NCI-H460 (cell line): ENCODE measurements at places on chromosomes 5 and 9.

GRCh38 chr5:68303038-68303738 is 87.6 kb downstream of the PIK3R1 start:
- no peak for DNase-seq

- DNase-seq = no peak
Observed at GRCh38 chr5:176762489-176762888, 47.9 kb upstream of the UNC5A start.

GRCh38 chr5:125578551-125578950 is 832.1 kb upstream of the ZNF608 start:
- no peak for DNase-seq

GRCh38 chr9:115456515-115456914 is 338.6 kb upstream of the TNC start:
- DNase-seq = no peak

- DNase-seq = no peak
Observed at GRCh38 chr5:81854915-81855314, 104.0 kb upstream of the SSBP2 start.

DNA sequence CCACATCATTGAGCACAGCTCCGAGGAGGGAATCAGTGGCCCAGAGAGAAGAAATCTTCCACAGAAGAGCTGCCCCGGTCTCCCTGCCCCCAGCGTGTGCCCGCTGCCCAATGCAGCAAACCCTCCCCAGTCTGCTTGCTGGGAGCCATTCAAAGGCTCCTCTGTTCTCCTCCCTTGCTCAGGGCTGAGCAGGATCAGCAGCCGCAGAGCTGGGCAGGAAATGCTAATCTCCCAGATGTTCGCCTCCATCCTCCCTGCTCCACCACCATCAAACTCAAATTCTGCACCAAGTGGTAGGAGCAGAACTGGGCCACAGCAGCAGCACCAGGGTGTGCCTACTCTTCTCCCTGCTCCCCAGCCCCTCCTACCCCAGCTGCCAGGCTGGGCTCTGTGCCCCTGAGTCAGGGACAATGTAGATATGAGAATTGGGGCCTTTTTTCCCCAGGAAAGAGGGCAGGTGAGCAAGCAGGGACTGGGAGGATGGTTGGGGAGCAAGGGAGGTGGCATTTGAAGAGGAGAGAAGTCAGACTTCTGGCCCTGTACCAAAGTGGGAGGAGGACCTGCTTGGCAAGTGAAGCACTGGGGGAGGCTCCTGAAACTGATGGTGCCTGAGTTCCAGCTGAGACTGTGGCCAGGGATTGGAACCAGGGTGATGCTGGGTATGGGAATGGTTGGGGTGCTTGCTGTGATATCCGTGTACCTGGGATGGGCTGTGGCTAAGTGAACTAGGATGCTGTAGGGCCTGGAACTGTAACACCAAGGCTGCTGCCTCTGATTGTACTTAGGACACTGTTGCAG is 1.9 kb upstream of the PCDH1 start:
- DNase-seq = no peak

GRCh38 chr5:171865471-171865870 is 79.9 kb downstream of the SMIM23 start:
- no peak for DNase-seq

DNA sequence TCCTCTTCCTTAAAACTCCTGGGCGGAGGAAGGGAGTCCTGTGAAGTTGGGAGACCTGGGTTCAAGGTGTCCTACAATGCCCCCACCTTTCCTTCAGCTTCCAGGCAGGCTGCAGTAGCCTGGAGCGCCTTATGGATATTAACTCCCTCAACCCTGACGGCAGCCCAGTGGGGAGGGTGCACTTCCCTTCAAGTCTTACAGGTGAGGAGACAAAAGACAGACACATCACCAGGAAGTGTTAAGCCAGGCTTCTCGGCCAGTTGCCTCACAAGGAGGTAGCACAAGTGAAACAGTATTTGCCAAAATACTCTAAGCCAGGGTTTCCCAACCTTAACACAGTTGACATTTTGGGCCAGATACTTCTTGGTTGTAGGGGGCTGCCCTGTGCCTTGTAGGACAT is 4.2 kb downstream of the TRIM7 start:
- no peak for DNase-seq
